Activated naive CD4-positive, alpha-beta T cell treated with anti-CD3 and anti-CD28 coated beads for 36 hours (primary cell): ENCODE measurements at places on chromosomes 16 and 17.

GRCh38 chr16:59204589-59204988 is 470.5 kb upstream of the GOT2 start:
- no peak for DNase-seq

- DNase-seq: no peak
These were observed 23.9 kb downstream of the SLC39A11 start for GRCh38 chr17:73068322-73069153.

DNA sequence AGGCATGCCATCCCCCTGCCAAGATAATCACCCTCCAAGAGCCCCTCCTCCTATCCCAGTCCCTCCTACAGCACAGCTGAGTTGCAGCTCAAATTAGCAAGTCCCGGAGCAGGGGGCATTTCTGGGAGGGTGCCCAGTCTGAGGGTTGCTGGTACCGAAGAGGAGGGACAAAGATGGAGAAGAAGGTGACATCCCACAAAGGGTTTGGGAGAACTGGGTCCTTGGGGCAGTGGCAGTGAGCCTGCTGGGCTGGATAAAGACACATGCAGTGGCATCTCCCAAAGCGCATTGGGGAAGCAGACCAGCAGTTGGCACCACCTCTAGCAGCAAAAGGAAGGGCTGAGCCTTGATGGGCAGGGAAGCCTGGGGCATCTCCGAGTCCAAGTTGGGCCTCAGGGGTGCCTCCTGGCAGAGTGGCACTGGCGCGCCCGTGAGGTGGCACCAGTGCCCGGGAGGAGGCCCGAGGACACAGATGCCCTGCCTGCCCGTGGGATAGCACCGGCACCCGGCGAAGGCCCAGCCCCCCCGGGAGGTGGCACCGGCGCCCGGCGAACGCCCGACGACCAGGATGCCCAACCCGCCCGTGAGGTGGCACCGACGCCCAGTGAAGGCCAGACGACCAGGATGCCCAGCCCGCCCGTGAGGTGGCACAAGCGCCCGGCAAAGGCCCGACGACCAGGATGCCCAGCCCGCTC is 622 bp downstream of the TOM1L2 start:
- DNase-seq: peak; percentile 36

- peak; percentile 71 for DNase-seq
These were observed 21.8 kb downstream of the XYLT1 start for GRCh38 chr16:17448640-17449638.

DNA sequence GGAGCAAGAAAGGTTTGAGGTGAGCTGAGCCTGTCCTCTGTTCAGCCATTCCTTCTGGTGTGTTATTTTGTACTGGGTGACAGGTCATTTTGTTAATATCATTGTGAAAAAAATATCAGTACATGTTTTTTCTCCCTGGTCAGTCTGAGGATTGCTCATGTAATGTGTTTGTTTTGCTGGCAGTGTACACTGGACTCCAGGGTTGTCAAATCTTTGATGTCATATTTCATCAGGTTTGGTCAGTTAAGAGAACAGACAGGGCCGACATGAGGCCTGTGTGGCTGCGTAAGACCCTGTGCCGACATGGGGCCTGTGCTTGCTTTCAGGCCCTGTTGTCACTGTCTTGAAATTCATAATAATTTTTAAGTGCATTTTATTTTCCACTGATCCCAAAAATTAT is 22.5 kb downstream of the CLUAP1 start:
- DNase-seq: no peak

GRCh38 chr16:30065943-30066760 is 592 bp downstream of the ALDOA start:
- peak; percentile 50 for DNase-seq

- no peak for DNase-seq
These were observed 15.4 kb upstream of the NDEL1 start for GRCh38 chr17:8420041-8420934.

DNA sequence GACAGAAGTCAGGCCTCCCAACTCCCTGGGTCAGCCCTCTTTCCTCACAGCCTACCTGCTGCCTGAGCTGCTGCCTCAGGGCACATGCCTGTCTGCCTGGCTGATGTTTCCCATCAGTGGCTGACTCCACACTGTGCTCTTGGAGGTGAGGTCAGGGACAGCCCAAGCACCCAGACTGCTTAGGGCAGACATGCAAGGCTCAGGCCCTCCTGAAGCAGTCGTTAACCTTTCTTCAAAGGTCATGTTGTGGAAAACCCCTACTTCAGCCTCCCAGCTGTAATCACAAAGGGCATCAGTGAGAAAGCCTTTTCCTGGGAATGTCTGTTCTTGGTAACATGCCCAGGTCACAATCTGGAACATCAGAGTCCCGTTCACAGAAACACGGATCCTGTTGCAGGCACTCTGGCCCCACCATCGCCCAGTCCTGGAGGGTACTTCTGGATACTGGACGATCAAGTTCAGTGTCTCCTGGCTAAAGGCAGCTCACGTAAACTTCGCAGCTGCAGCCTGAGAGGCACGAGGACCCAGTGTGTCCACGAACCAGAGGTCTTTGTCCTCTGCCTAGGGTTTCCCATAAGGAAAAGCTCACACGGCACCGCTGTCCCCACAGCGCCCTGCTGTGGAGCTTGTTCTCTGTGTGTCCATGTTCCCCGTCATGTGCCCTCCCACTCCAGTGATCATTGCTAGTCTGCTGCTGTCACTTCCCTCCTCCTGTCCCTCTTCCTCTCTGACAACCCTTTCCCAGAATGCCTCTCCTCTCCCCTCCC is 54.9 kb downstream of the GNAO1 start:
- DNase-seq: no peak

DNA sequence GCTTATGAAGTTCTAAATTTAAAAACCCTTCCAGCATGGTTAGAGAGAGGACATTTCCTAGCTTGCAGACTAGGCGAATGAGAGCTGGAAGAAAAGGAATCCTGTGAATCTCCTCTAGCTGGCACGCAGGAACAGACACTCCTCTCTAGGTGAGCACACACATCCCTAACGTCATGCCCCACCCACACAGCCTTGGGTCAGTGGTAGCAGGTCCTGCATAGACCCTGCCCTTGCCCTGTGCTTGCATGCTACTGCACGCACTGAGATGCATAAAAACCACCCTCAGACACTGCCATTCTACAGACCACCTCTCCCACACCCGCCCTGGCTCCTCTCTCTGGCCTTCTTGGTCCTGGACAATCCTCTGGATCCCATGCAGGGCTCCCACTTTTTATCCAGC is 23.5 kb downstream of the CES1 start:
- DNase-seq: no peak

GRCh38 chr16:86497551-86498021 is 12.7 kb upstream of the FOXF1 start:
- no peak for DNase-seq

DNA sequence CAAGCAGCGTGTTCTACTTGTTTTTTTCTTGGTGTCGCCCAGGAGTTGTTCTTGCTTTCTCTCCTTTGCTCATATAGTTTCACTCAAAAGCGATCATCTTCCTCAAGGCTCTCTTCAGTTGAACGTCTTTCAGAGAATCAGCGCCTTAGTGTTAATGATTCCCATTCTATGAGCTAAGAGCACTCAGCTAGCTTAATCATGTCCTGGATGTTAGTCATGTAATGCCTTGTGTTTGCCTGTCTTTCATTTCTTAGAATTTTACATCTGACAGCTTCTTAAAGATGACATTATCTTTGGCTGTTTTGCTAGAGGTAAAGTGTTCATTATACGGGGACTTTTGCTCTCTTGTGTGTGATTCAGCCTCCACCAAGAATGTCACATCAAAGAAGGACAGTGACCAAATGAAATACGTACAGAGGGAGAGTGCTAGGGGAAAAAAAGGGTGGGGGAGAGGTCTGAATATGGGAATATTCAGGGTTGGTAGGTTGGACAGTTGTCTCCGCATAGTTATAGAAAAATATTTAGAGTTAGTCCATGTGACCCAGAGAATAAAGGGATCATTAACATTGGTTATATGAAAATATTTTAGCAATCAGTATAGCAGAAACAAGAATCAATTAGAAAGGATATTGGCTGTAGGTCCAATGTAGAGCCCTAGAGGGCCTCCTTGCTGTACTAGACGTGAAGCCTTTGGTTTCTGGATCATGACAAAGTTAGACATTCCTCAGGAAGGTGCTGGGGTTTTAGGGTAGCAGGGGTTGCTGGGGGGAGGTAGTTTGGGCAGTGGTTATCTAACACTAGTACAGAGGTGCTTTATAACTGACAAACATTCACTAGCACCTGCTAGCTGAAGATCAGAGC is 31.9 kb upstream of the ANKFN1 start:
- no peak for DNase-seq

- DNase-seq: no peak
These were observed 7.3 kb downstream of the C16orf86 start for GRCh38 chr16:67673712-67674580.

- DNase-seq: no peak
These were observed 79.2 kb downstream of the SLC39A11 start for GRCh38 chr17:73013301-73013700.

DNA sequence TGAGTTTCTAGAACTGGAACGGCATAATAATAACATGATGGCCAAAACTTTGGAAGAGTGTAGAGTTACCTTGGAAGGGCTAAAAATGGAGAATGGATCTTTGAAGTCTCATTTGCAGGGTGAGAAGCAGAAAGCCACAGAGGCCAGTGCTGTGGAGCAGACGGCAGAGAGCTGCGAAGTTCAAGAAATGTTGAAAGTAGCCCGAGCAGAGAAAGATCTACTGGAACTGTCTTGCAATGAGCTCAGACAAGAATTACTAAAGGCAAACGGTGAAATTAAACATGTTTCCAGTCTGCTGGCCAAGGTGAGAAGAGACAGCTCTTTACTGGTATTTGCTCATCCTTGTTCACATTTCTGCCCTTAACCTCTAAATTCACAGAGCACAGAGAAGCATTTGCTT is 196.4 kb downstream of the SPECC1 start:
- no peak for DNase-seq

DNA sequence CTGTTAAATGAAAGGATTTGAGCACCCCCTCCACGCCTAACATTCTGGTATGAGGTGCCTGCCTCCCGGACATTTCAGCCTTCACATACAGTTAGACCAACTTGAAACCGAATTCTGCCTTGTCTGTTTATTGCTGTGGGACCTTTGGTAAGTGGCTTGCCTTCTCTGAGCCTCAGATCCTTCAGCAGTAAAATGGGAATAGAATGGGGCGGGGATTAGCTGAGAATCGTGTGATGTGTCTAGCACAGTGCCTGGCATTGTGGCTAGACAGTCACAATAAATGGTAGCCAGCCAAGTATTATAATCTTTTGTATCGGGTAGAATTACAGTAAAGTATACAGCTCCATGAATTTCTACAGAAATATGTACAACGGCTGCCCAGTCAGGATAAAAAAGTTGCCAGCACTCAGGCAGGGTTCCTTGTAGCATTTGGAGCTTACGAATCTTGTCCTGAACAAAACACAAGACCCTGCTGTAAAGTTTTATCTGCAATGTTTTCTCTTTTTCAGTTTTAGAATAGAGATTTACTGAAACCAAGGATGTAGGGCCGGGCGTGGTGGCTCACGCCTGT is 786 bp downstream of the TMC7 start:
- DNase-seq: no peak

- DNase-seq: peak; percentile 97
These were observed at the start of gene TOB1 for GRCh38 chr17:50866261-50866949. TOB1 (minus strand) TSS chr17:50866354; CDS start chr17:50864017, 2,337 bp downstream.

GRCh38 chr17:66260688-66261087 is 31.5 kb upstream of the APOH start:
- DNase-seq: no peak

- DNase-seq: no peak
These were observed 16.3 kb upstream of the ZFPM1 start for GRCh38 chr16:88436796-88437195.

GRCh38 chr17:81961087-81961511 is at the start of gene NOTUM:
NOTUM (minus strand) TSS chr17:81961187; CDS start chr17:81960909, 278 bp downstream.
- no peak for DNase-seq

GRCh38 chr17:50198026-50198669 is 3.3 kb downstream of the COL1A1 start:
- peak; percentile 85 for DNase-seq

DNA sequence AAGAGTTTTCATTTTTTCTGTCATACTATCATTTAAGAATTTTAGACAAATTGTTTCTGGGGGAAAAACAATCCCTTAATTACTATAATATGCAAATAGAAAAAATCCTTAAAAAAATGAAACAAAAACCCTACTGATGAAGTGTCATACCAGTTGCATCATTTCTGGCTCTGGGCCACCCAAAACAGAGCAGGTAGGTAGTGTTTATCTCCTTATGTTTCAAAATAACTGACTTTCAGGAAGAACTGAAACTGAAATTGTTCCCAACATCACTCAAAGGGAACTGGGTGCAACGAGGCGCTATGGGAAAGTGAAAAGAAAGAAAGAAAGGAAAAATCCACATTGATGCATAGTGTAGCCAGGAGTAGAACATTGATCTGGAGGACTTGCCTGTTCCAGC is 653.1 kb upstream of the SOX9 start:
- DNase-seq: no peak

GRCh38 chr17:31313982-31314781 is at the start of gene EVI2B:
EVI2B (minus strand) TSS chr17:31314054; CDS start chr17:31305609, 8,445 bp downstream.
- DNase-seq: peak; percentile 18

DNA sequence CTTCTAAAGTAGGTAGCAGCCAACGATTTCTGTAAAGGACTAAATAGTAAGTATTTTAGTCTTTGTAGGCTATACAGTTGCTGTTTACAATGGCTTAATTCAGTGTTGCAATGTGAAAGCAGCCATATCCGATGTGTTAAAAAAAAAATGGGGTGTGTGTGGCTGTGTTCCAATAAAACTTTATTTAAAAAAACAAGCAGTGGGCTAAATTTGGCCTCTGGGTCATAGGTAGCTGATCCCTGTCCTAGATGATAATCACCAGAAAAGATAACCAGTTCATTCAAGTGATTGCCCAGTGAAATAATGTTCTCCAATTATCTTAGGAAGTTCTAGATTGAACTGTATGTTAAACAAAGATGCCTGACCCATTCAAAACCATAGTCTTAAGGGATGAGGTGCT is 124.3 kb downstream of the MAP2K6 start:
- DNase-seq: no peak

GRCh38 chr16:1945559-1946391 is 2.8 kb upstream of the MSRB1 start:
- DNase-seq: no peak
